ENCODE measurements at places on chromosomes 13 and 19.

- no peak for DNase-seq
Observed at GRCh38 chr13:21450936-21451335, 8.2 kb downstream of the ZDHHC20 start.

DNA sequence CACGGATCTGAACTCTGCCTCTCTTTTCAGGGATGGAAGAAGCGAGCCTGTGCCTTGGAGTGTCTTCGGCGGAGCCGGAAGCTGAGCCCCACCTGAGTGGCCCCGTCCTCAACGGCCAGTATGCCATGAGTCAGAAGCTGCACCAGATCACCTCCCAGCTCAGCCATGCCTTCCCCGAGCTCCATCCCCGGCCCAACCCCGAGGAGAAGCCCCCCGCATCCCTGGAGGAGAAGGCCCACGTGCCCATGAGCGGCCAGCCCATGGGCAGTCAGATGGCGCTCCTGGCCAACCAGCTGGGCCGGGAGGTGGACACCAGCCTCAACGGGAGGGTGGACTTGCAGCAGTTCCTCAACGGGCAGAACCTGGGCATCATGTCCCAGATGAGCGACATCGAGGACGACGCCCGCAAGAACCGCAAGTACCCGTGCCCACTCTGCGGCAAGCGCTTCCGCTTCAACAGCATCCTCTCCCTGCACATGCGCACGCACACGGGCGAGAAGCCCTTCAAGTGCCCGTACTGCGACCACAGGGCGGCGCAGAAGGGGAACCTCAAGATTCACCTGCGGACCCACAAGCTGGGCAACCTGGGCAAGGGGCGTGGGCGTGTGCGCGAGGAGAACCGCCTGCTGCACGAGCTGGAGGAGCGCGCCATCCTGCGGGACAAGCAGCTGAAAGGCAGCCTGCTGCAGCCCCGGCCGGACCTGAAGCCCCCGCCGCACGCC is 71.5 kb downstream of the ZNF536 start:
- no peak for DNase-seq

DNA sequence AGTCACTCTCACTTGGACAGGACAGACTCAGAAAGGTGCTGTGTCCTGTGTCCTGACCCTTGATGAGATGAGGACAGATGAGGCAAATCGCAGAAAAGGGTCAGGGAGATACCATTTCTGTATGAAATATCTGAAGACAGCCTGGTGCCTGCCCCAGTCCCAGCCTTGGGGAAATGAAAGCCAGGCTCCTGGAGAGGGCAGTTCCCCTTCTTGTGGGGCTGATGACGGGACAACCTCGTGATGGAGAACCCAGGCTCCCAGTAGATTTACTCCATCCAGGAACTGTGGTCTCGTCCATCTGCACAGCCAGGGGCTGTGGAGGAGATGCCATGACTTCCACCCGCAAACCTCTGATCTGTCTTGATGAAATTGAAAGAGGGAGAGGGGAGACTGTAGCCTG is 13.8 kb downstream of the LILRB1 start:
- no peak for DNase-seq

GRCh38 chr13:90118467-90119071 is 1228.9 kb upstream of the MIR17HG start:
- no peak for DNase-seq

DNA sequence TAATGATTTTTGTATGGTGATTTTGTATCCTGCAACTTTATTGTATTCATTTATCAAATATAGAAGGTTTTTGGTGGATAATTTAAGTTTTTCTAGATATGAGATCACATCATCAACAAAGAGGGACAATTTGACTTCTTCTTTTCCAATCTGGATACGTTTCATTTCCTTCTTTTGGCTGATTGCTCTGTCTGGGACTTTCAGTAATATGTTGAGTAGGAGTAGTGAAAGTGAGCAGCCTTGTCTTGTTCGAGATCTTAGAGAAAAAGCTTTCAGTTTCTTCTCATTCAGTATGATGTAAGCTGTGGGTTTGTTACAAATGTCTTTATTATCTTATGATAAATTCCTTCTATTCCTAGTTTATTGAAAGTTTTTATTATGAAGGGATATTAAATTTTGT is 352.0 kb upstream of the DACH1 start:
- no peak for DNase-seq

GRCh38 chr13:78060966-78061365 is 142.3 kb upstream of the EDNRB start:
- DNase-seq: no peak

GRCh38 chr19:21910318-21910717 is 74.3 kb upstream of the ZNF43 start:
- no peak for DNase-seq

DNA sequence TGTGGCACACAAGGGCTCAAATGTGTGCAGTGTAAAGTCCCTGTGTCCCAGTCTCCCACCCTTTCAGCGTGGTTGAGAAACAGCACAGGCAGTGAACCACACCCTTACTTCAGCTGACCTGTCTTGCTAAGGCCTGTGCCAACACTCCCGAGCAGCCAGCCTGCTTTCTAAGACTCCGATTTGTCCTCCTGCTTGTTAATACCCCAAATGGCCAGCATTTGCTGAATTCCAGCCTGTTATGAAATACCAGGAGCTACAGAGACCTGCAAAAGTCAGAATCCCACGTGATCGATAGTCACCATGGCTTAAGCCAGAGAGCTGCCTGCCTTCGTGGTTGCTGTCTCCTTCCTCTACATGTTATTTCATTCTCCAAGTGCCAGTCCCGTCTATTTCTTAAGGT is 200.5 kb downstream of the FGF9 start:
- no peak for DNase-seq

- DNase-seq: no peak
Observed at GRCh38 chr13:41520016-41520659, 62.8 kb downstream of the RGCC start.

DNA sequence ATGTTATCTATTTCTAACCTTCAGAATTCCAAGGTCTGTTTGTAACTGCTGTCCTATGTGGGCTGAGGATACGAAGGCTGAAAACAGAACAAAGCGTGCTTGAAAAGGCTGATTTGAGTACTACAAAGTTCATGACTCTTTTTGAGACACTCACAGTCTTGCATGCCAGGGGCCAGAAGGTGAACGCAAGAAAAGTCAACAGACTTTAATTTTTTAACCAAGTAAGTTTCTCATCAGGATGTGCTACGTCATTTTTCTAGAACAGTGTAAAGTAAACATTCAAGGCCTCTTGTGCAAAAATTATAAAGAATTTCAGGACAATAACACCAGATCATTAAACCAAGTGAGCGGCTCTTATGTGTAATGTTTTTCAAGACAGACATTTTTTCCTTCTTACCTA is 163.5 kb downstream of the COG6 start:
- no peak for DNase-seq

DNA sequence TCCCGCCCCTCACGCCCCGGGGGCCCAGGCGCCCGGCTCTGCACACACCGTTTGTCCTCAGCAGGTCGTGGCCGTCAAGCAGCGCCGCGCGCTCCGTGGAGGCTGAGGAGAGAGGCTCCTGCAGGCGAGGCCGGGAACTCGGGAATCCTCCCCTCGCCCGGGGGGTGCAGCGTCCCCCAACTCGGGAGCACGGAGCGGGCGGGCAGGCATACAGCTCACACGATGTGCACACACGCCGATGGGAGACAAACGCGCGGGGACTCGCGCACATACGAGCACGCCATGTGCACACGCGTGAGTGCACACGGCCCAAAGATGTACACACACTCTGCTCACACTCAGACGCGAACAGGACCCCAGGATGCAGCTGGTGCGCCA is 703 bp downstream of the CLEC4G start:
- DNase-seq: no peak

- DNase-seq: no peak
Observed at GRCh38 chr19:37413313-37414084, 42.6 kb downstream of the ZNF527 start.

GRCh38 chr13:106681997-106682396 is 114.1 kb upstream of the ARGLU1 start:
- no peak for DNase-seq

- no peak for DNase-seq
Observed at GRCh38 chr13:39503048-39503447, 99.9 kb downstream of the LHFPL6 start.

DNA sequence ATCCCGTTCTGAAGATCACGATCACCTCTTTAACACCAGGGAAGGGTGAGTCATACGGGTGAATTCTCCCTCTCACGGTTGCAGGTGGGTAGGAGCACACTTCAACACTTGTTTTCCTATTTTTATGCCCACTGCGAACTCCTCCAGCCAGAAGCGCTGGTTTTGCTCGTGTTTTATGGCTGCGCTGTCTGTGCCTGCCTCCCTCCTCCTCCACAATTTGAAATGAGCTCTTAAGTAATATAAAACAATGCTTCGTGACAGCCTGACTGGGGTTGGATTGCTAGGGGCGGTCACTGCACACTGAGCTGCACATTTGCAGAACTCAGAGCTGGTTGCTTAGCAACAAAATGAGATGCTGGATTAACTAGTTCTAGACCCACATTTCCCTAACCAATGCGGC is 12.9 kb downstream of the CCDC70 start:
- no peak for DNase-seq

- DNase-seq: no peak
Observed at GRCh38 chr13:31896427-31896826, 135.1 kb upstream of the FRY start.

GRCh38 chr13:100589178-100589725 is 663 bp upstream of the GGACT start:
- DNase-seq: no peak

- DNase-seq: peak; percentile 55
Observed at GRCh38 chr19:35757231-35757748, 461 bp upstream of the HSPB6 start.

GRCh38 chr19:4678881-4679790 is 9.0 kb upstream of the MYDGF start:
- peak; percentile 41 for DNase-seq

- no peak for DNase-seq
Observed at GRCh38 chr19:28489776-28490175, 723.2 kb downstream of the UQCRFS1 start.

GRCh38 chr19:18992696-18993095 is 40.6 kb downstream of the SUGP2 start:
- DNase-seq: no peak

GRCh38 chr19:44850641-44851109 is 4.6 kb downstream of the NECTIN2 start:
- DNase-seq: no peak

GRCh38 chr13:25729201-25729600 is 322.6 kb downstream of the SHISA2 start:
- no peak for DNase-seq

DNA sequence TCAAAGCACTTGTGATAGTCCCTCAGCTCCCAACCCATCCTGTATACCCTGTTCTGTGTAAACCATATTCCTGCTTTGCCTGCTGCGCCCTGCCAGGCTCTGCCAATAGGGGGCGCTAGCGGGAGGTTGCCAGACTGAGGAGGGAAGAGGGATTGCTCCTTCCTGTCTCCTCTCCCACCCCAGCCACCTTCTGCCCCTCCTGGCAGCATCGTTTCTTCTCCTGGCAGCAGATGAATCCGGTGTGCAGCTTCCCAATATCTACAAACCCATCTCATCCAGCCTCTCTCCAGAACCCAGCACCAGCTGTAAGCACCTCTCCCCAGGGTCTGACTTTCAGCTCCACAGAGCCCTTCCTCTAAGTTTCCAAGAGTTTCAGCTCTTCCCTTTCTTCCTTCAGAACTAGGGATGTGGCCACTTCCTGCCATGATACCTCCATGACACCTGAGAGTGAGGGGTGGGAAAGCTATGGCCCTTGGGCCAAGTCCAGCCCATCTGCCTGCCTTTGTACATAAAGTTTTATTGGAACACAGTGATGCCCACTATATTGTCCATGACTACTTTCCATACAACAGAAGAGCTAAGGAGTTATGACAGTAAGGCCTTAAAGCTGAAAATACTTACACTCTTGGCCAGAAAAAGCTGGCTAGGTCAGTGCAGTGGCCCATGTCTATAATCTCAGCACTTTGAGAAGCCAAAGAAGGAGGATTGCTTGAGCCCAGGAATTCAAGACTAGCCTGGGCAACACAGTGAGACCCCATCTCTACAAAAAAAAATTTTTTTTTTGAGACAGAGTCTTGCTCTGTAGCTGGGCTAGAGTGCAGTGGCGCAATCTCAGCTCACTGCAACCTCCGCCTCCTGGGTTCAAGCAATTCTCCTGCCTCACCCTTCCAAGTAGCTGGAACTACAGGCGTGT is 34.5 kb upstream of the ATP1A3 start:
- peak; percentile 61 for DNase-seq

- DNase-seq: no peak
Observed at GRCh38 chr19:5107432-5108122, 138.7 kb downstream of the KDM4B start.

GRCh38 chr13:27252467-27252866 is 1.1 kb downstream of the RPL21 start:
- DNase-seq: no peak

All from activated CD4-positive, alpha-beta T cell treated with anti-CD3 and anti-CD28 coated beads for 48 hours (primary cell).